ENCODE measurements at places on chromosomes 5 and 9.

- no peak for DNase-seq
These were observed 22.3 kb downstream of the ANKRD31 start for GRCh38 chr5:75214409-75214808.

DNA sequence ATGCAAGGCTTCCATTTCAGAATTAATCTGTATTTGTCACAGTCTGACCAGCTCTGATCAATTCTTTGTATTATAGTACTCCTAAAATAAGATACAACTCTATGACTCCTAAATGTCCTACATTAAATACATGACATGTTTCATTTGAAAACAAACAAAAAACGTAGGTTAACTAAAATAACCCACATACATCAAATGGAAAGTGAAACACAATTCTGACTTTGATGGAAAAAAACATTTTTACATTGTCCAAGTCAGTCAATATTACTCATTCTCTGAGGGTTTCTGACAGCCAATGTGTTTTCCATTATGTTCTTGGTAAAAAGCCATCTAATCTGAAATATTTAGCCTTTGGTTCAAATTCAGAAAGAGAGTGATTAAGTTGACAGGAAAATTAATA is 8.7 kb downstream of the HMGCS1 start:
- DNase-seq = no peak

- no peak for DNase-seq
These were observed 551.8 kb downstream of the CETN3 start for GRCh38 chr5:89857790-89858189.

DNA sequence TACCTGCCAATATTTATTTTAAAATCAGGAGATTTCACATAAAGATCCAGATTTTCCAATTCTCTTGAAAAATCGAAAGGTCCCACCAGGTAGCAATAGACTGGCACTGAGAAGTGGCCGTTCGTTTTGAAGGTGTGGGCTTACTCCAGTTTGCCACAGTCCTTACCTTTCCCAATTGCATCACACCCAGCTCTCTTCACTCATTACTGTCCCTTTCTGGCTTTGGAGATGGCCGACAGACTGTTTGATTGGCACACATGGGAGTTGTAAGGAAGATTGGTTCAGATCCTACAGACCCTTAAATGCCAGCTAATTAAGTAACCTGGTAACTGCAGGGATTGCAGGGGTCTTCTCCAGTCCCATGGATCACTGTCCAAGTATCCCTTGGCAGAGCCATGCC is 68.7 kb upstream of the LARP1 start:
- DNase-seq = no peak

GRCh38 chr5:81848362-81848880 is 97.5 kb upstream of the SSBP2 start:
- no peak for DNase-seq

GRCh38 chr9:138042146-138042545 is 164.6 kb downstream of the CACNA1B start:
- DNase-seq = no peak

DNA sequence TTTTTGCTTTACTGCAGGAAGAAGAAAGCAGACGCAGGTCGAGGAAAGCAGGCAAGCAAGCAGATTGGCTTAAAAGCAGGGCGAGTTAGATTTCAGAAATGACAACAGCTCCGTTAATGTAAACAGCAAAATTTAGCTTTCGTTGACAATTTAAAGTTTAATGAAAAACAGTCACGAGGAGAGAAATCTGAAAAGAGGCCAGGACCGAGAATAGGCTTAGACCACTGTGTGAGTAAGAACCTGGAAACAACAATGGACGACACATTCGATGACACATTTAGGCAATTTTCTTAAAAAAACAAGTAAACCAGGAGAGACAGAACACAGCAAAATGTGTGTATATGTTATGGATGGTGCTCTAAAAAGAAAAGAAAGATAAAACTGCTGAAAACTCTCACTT is 155.3 kb downstream of the ISOC1 start:
- DNase-seq = no peak

DNA sequence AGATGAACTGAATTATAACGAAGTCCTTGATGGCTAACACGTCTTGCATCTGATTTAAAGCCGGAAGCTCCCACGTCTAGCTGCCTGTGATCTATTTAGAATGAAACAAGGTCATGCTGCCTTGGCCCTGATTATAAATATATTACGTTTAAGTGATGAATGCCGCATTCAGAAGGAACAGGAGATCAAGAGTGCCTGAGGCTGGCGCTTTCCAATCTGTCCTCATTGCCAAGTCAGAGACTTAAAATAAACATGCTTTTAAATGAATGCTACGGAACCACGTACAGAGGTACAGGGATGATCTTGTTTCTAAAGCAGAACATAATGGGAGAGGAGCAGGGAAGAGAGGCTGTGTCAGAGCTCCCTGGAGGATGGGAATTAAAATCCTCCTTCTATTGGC is 292.8 kb downstream of the TLE1 start:
- DNase-seq = no peak

DNA sequence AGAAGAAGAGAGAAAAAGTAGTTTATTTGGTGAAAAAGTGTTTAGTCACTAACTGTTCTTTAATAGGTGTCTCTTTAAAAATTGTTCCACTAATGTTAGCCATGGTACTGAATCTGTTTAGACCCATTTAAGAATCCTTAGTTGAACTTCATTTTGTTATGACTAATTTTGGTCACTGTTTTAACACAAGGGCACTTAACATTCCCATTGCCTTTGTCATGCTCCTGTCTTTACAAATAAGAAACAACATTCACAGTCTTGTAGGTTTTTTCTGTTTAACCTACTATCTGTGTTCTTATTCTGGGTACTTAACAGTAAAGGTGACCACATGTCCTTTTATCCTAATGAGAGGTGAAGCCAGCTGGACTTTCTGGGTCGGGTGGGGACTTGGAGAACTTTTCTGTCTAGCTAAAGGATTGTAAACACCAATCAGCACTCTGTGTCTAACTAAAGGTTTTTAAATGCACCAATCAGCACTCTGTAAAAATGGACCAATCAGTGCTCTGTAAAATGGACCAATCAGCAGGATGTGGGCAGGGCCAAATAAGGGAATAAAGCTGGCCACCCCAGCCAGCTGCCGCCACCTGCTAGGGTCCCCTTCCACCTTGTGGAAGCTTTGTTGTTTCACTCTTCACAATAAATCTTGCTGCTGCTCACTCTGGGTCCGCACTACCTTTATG is 116.7 kb downstream of the WDR70 start:
- DNase-seq = no peak

- DNase-seq = no peak
These were observed 226.5 kb downstream of the FANCC start for GRCh38 chr9:95090871-95091577.

DNA sequence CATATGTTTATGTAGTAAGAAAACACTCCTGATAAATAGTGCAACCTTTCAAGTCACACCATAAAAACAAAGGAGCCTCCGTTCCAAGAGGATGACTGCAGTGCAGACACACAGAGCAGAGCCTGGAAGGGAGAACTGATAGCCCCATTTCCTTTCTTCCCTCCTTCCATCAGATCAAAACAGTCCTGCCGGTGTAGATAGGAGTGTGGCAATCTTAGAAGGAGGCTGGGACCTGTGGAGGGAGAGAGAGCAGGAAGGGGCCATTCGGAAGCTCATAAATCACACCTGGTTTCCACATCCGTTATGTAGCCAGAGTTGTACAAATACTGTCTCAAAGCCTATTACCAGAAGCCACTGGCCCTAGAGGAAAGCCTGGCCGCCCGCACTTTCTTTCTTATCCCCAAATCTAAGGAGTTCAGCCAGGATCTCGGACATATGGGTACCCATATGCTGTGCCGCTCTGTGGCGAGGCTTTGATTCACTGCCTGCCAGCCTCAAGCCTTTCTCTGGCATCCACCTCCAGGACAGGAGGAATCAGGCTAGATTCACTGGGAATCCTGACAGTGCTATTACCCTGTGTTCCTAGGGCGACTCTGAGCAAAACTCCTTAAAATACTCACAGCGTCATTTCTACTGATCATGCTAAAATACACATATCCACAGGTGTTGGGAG is 26.9 kb downstream of the DAP start:
- no peak for DNase-seq

GRCh38 chr5:148452499-148453193 is 68.9 kb downstream of the FBXO38 start:
- DNase-seq = no peak

GRCh38 chr9:104747245-104747564 is 278 bp upstream of the NIPSNAP3A start:
- DNase-seq = no peak

DNA sequence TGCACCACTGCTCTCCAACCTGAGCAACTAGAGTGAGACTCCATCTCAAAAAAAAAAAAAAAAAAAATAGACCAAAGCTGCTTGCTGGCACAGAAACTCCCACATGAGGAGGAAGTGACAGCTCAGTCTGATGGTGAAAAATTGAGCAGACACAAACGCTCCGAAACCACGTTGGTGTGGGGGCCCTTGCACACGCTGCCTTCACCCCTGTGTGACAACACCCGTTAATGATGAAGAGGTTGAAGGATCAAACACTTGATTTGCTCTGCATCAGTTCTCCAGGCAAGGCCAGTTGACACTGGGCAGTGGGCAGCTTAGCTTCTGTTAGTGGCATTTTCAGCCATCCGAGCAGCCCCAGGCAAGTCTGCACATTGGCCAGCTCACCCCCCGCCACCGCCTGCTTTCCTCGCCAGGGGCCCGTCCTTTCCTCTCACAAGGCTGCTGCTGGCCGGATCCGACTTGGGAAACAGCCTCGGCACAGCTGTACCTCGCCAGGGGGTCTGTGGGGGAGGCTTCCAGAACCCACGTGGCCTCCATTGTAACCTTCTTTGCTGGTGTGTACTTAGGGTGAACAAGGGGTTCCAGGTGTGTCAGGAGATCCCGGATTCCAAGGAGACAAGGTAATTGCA is 79.8 kb downstream of the COL27A1 start:
- no peak for DNase-seq

DNA sequence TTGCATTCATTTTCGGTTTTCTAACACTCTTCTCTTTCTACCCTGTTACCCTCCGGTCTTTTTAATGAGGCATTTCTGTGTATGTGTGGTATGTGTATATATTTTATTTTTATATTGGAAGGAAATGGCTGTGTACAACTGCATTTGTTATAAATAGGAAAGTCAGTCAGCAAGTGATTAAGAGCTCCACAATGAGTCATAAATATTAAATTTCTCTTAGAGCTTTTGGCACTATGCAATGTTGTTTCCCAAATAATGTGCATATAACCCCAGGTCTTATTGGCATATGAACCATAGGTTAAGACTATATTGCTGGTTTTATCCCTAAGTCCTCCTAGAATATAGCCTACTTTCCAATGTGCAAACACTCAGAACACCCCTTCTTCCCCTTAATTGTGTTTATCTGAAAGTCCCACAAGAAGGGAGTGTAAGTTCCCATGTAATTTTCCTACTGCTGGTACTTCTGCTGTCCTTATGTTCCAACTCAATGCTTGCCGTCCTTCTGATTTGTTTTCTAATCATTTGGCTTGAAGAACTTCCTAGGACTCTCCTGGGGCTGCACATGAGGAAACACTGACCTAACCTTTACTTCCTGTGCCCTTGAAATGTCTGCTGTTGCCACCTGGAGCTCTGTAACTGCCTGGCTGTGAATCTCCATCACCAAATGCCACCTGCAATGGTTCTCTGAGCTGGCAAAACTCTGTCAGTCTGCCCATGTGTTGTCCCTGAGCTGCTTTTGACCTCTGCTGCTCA is 65.5 kb upstream of the PCSK5 start:
- DNase-seq = no peak

DNA sequence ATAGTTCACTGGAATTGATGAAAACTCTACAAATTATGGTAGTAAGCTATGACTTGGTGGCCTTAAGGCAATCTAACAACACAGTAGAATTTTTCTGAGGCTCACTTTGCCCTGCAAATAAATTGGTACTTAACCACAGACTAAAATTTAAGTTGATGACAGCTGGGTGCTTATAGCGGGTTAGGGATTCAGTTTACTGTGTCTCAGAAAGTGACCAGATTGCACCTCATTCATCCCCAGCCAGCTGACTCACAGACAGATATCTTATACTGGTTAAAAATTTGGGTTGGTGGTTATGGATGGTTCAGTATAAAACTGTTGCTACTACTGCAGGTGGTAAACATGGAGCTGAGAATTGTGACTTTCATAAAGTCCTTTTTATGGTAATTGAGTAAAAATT is 2.8 kb downstream of the CKS2 start:
- DNase-seq = no peak

- no peak for DNase-seq
These were observed 18.0 kb upstream of the ENHO start for GRCh38 chr9:34540827-34541226.

DNA sequence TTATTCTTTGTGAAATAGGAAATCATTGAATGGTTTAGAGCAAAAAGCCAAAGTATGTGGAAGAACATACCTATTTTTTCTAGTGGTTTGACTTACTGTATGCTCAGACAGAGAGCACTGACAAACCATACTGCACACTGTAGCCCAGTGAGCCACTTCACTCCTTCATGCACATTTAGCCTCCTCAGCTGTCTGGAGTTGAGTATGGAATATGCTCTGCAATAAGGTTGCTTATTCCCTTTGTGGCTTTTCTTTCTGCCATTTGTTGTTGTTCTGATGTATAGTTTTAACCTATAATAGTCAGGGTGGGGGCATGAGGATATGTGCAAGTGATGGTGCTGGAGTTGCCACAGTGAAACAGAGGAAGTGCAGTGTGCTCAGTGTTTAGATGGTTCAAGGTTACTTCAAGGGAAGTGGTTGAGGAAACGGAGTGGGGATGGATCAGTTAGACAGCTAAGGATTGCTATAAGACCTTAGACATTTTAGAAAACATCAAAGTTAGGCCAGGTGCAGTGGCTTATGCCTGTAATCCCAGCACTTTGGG is 100.7 kb downstream of the CDC42SE2 start:
- DNase-seq = no peak

GRCh38 chr5:168984135-168984675 is 316.7 kb downstream of the SLIT3 start:
- no peak for DNase-seq
